ENCODE measurements at places on chromosomes 7 and 10. TPM values are rescaled to one million over a fixed set of nuclear protein-coding genes. Genes with fewer than 3 reads are reported as not detected.

- H3K36me3 ChIP-seq, result peaks cover under 1% of the 10 kb centered on the region
- no peak for DNase-seq
- H3K4me3 ChIP-seq, result no peak overlapping the region
These were observed 21.5 kb upstream of the FAM133B start for GRCh38 chr7:92611735-92612134.

DNA sequence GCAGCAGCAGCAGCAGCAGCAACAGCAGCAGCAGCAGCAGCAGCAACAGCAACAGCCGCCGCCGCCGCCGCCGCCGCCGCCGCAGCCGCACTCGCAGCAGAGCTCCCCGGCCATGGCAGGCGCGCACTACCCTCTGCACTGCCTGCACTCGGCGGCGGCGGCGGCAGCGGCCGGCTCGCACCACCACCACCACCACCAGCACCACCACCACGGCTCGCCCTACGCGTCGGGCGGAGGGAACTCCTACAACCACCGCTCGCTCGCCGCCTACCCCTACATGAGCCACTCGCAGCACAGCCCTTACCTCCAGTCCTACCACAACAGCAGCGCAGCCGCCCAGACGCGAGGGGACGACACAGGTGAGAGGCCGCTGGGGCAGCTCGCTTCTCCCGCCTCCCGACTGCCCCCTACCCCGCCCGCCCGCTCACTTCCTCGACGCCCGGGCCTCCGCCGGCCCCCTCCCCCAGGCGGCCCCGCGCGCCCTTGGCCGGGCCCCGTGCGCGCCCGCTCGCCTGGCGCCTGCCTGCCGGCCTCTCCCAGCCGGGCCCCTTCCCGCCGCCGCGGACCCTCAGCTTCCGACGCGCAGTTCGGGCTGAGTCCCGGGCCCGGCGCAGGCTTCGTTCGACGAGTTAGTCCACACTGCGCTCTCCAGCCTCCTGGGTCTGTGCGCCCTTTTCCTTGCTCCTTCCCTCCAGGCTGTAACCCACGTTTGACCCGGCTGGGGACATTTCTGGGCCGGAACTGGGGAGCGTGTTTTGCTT is 882 bp downstream of the DLX6 start:
- H3K4me3 ChIP-seq, result peak overlapping the region; percentile 42
- H3K27me3 ChIP-seq, result peaks cover 100% of the 10 kb centered on the region
- no peak overlapping the region for H3K27ac ChIP-seq
- H3K4me1 ChIP-seq, result peaks cover 29% of the 10 kb centered on the region
- no peaks in the 10 kb centered on the region for H3K36me3 ChIP-seq

GRCh38 chr7:26038201-26038990 is 113.6 kb upstream of the NFE2L3 start:
- H3K4me3 ChIP-seq, result no peak overlapping the region
- H3K4me1 ChIP-seq, result no peaks in the 10 kb centered on the region
- no peaks in the 10 kb centered on the region for H3K36me3 ChIP-seq
- DNase-seq, result no peak
- H3K27ac ChIP-seq, result no peak overlapping the region
- no peaks in the 10 kb centered on the region for H3K27me3 ChIP-seq

- no peak overlapping the region for H3K27ac ChIP-seq
- no peak overlapping the region for H3K4me3 ChIP-seq
These were observed 40.4 kb downstream of the INSIG1 start for GRCh38 chr7:155337946-155338631.

DNA sequence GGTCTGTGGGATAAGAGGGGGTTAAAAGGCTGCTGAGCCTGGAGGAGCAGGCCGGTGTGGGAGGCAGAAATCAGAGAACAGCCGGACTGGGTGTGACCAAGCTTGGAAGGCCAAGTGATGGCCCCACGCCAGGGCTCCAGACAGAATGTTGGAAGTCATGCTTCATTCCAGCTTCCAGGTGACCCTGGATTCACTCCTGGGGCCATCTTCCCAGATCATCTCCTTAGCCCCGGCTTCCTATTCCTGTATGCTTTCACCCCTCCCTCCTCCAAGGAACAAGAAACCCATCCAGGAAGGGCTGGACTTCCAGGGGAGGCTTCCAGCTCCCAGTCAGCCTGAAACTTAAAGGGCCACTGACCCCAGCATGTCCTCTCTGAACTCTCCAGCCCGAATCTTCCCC is 1.0 kb downstream of the INMT start:
- H3K27ac ChIP-seq, result peak overlapping the region; percentile 76
- H3K36me3 ChIP-seq, result no peaks in the 10 kb centered on the region
- peak; percentile 88 for DNase-seq

DNA sequence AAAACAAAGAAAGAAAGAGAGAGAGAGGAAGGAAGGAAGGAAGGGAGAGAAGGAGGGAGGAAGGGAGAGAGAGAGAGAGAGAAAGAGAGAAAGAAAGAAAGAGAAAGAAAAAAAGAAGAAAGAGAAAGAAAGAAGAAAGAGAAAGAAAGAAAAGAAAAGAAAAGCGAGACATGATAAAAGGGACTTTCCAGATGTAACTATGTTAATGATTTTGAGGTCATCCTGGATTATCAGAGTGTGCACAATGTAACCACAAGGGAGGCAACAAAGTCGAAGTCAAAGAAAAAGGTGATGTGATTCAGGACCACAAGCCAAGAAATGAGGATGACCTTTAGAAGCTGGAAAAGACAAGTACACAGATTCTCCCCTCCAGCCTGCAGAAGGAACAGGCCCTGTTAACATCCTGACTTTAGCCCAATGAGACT is 48.9 kb upstream of the PAX2 start:
- H3K27me3 ChIP-seq, result peaks cover 12% of the 10 kb centered on the region
- no peaks in the 10 kb centered on the region for H3K4me1 ChIP-seq
- H3K36me3 ChIP-seq, result no peaks in the 10 kb centered on the region
- DNase-seq, result no peak
- H3K27ac ChIP-seq, result no peak overlapping the region

- H3K36me3 ChIP-seq, result no peaks in the 10 kb centered on the region
- DNase-seq, result peak; percentile 14
- H3K4me3 ChIP-seq, result no peak overlapping the region
- no peaks in the 10 kb centered on the region for H3K27me3 ChIP-seq
These were observed 184.7 kb downstream of the DOCK4 start for GRCh38 chr7:112021379-112022044.

DNA sequence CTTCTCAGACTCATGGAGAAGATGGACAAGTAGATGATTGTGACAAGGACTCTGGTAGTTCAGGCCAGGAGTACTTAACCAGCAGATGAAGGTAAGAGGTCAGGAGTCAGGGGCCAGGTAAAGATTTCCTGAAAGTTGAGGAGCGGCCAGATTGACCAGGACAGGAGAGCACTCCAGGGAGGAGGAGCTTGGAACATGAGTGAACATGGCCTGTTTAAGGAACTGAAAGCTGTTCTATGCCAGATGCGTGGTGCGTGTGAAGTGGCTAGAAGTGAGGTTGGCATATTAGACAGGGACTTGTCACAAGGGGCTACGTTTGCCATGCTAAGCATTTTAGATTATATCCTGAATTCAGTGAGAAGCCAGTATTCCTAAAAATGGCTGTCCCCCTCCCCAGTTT is 157.2 kb downstream of the WNT2 start:
- H3K36me3 ChIP-seq, result no peaks in the 10 kb centered on the region
- no peak overlapping the region for H3K4me3 ChIP-seq
- DNase-seq, result no peak
- no peak overlapping the region for H3K27ac ChIP-seq

GRCh38 chr10:68560186-68560942 is at the start of gene TET1:
TSS of gene TET1 (plus strand) at chr10:68560337. CDS start at chr10:68572339, 12,002 bp downstream.
- H3K36me3 ChIP-seq, result no peaks in the 10 kb centered on the region
- peak within 1 kb of the TSS; percentile 70 for H3K27ac ChIP-seq
- no peaks in the 10 kb centered on the region for H3K4me1 ChIP-seq
- H3K27me3 ChIP-seq, result no peaks in the 10 kb centered on the region
- peak within 1 kb of the TSS; percentile 86 for H3K4me3 ChIP-seq
- peak; percentile 46 for DNase-seq

DNA sequence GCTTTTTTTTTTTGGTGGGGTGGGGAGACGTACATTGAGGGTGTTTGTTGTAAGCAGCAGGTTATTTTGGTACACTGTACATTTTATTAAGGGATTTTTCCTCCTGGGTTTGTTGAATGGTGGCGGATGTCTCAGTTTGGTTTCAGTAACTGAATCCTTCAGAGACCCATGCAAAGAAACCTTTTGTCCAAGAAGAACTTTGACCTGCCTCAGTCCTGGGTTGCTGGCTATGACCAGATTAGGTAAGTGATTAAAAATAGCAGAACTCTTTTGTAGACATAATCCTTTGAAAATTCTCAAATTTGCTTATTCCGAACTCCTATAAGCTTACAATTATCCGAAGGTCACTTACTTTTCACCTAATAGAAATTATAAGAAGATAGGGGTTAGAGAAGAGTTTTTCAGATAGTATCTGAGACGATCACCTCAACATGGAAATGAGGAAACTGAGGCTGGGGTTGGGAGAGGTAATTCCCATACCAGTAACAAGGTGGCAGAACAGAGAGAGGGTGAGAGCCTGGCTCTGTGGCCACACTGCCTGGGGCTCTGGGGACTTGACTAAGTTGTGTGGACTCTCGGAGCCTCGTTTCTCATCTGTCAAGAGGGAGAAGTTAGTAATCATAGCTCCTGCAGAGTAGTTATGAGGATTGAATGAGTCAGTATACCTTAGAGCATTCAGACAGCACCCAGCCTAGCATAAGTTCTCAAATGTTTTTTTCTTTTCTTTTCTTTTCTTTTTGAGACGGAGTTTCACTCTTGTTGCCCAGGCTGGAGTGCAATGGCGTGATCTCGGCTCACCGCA is 87.4 kb downstream of the CCNY start:
- no peak for DNase-seq
- no peak overlapping the region for H3K27ac ChIP-seq
- peaks cover 81% of the 10 kb centered on the region for H3K4me1 ChIP-seq
- no peaks in the 10 kb centered on the region for H3K36me3 ChIP-seq
- no peaks in the 10 kb centered on the region for H3K27me3 ChIP-seq
- no peak overlapping the region for H3K4me3 ChIP-seq

DNA sequence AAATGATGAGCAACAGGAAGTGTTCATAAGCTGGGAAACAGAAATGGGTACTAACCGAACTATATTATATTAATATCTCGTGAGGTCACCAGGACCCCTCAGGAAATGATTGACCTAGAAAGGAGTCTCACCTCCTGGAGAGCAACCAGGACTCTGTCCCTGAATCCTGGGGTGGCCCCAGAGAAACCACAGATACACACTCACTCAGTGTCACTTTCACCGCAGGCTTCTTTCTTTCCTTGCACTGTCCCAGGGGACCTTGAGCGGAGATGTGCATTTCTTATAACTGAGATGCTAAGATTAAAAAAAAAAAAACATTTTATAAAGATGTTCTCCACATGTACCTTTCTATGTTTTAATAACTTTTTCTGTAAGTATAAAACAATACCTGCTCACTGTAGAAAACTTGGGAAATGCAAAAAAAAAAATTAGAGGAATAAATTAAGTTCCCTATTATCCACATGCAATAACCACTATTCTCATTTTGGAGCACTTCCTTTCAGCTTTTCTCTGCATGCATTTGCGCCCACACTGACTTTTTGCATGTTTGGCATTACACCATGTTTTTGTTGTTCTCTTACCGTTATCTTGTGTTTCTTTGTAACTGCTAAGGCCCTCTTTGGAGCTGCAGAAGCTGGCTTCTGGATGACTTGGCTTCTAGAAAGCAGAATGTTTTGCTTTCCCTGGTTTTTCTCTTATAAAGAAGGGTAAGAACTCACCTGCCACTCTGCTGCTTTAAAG is 15.0 kb downstream of the NOD1 start:
- H3K4me3 ChIP-seq, result no peak overlapping the region
- H3K27ac ChIP-seq, result peak overlapping the region; percentile 91
- no peak for DNase-seq
- H3K27me3 ChIP-seq, result no peaks in the 10 kb centered on the region

DNA sequence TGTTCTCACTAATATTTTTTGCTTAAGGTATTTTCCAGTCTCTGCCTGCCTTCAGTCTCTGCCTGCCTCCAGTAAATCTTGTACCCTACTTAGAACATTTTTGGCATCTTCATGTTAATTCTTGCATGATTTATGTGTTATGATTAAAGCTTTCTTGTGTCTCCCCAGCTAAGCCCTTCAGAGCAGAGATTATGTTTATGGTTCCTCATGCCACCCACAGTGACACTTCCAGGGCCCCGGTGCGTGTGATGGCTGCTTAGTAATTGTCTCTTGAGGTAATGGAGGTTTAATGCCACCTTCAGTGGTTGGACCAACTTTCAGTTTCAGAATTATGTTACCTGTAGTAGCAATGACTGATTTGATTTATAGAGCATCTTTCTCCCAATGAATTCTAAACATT is 70.6 kb upstream of the MET start:
- no peak overlapping the region for H3K4me3 ChIP-seq
- H3K27ac ChIP-seq, result no peak overlapping the region
- no peaks in the 10 kb centered on the region for H3K36me3 ChIP-seq
- no peak for DNase-seq

GRCh38 chr10:86083664-86084175 is 282.9 kb downstream of the GRID1 start:
- DNase-seq, result peak; percentile 1
- H3K4me1 ChIP-seq, result no peaks in the 10 kb centered on the region
- no peak overlapping the region for H3K27ac ChIP-seq
- H3K27me3 ChIP-seq, result peaks cover 13% of the 10 kb centered on the region
- H3K4me3 ChIP-seq, result no peak overlapping the region

- DNase-seq, result no peak
- H3K4me3 ChIP-seq, result no peak overlapping the region
- H3K27me3 ChIP-seq, result no peaks in the 10 kb centered on the region
- no peaks in the 10 kb centered on the region for H3K36me3 ChIP-seq
- peaks cover 17% of the 10 kb centered on the region for H3K4me1 ChIP-seq
These were observed 3.3 kb downstream of the ETV1 start for GRCh38 chr7:13986208-13986607.

GRCh38 chr7:9937944-9938631 is 1035.6 kb upstream of the PHF14 start:
- H3K27ac ChIP-seq, result no peak overlapping the region
- DNase-seq, result no peak
- no peak overlapping the region for H3K4me3 ChIP-seq
- no peaks in the 10 kb centered on the region for H3K36me3 ChIP-seq
- no peaks in the 10 kb centered on the region for H3K4me1 ChIP-seq

- H3K4me1 ChIP-seq, result no peaks in the 10 kb centered on the region
- H3K4me3 ChIP-seq, result no peak overlapping the region
- DNase-seq, result no peak
- H3K27ac ChIP-seq, result no peak overlapping the region
- H3K36me3 ChIP-seq, result no peaks in the 10 kb centered on the region
These were observed 89.4 kb upstream of the GALNT17 start for GRCh38 chr7:71042591-71042990.

- H3K27ac ChIP-seq, result no peak overlapping the region
- H3K36me3 ChIP-seq, result no peaks in the 10 kb centered on the region
- H3K27me3 ChIP-seq, result no peaks in the 10 kb centered on the region
- peak; percentile 27 for DNase-seq
- H3K4me1 ChIP-seq, result no peaks in the 10 kb centered on the region
These were observed 20.8 kb downstream of the MICU1 start for GRCh38 chr10:72605122-72605521.

The NRP1 gene
- 18.8 TPM for total RNA-seq

The PRTFDC1 gene
- 4.9 TPM for total RNA-seq

The MYL7 gene
- total RNA-seq, result not detected

The PSD gene
- 24.6 TPM for total RNA-seq

The SLC13A1 gene
- total RNA-seq, result not detected

The HOXA2 gene
- total RNA-seq, result 2.3 TPM

The ARHGAP22 gene
- not detected for total RNA-seq

The ZNF722 gene
- total RNA-seq, result not detected

The ITGA8 gene
- total RNA-seq, result 54.5 TPM

The NUDT5 gene
- 36.8 TPM for total RNA-seq

The IFIT1B gene
- not detected for total RNA-seq
